ENCODE measurements at places on chromosomes 5 and 9. TPM values are rescaled to one million over a fixed set of nuclear protein-coding genes. Genes with fewer than 3 reads are reported as not detected.

DNA sequence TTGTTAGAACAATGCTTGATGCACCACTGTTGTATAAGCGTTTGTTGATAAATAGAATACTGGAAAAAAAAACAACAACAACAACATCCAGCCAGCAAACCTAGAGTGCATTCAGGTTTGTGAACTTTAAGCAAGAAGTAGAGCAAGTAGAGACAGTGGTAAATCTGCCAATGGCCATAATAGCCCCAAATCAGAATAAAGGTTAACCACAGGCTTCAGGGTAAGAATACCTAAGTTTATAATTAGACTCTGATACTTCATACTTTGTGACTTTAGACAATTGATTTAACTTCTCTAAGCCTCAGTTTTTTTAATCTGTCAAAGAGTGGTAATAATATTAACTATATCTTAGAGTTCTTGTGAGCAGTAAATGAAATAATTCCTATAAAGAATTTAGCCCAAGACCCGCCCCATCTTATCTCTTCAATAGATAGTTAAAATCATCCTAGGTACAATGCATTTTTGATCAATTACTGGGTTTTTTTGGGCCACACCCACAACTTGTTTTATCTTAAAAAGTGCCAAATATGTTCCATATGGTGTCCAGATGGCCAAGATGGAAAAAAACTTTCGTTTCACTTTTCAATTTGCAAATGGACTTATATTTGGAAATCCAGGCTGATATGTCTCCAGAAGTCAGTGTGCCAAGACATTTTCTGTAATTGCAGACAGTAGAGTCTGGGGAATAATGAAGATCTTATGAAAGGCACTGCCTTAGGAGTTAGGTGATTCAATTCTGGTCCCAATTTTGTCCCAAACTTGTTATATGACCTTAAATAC lies 24.5 kb upstream of the DPYSL3 start:
- no peak for DNase-seq

DNA sequence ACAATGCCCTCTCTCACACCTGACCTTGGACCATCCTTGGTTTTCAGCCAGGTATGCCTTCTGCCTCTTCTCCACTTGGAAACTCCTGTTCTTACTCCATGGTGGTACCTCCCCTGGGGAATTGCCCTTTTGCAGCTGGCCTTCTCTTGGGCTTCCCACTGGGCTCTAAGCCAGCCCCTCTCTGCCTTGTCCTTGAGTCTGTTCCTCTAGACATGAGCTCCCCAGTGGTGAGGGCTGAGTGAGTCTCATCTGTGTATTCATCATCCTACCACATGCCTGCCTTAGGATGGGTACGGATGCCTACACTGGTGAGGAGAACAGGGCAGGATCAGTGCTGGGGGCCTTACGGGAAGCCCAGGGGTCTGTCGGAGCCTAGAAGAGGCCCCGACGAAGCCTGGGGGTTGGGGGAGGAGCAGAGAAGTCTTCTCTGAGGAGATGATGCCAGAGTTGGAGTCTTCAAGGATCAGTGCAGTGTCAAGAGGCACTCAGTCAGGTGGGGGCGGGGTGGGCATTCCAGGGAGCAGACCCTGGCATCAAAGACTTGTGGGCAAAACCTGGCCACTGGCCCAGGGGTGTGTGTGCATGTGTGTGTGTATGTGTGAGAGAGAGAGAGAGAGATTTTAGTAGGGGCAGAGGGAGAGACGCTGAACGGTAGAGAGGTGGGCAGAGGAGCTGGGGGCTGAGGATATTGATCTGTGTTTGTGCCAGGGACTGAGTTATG lies 5.2 kb upstream of the CRB2 start:
- DNase-seq = no peak

- no peak for DNase-seq
Measured at GRCh38 chr5:1435369-1435768, 9.9 kb downstream of the SLC6A3 start.

DNA sequence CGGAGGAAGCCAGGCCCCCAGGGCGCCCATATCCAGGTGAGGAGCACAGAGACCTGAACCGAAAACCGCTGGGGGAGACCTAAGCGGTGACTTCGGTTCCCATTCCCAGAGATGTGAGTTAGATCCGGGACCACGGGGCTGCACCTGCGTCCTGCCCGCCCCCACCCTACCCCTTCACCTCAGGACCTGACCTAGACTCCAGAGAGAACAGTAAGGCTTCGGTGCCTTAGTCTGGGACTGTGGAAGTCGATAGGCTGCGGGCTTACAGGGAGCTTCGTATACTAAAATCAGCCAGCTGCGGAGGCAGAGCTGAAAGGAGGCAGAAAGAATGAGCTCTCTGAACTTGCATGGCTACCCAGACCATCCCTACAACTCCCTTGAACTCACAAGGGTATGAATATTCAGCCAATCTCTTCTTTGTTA lies 518 bp upstream of the FAM13B start:
- DNase-seq = no peak

DNA sequence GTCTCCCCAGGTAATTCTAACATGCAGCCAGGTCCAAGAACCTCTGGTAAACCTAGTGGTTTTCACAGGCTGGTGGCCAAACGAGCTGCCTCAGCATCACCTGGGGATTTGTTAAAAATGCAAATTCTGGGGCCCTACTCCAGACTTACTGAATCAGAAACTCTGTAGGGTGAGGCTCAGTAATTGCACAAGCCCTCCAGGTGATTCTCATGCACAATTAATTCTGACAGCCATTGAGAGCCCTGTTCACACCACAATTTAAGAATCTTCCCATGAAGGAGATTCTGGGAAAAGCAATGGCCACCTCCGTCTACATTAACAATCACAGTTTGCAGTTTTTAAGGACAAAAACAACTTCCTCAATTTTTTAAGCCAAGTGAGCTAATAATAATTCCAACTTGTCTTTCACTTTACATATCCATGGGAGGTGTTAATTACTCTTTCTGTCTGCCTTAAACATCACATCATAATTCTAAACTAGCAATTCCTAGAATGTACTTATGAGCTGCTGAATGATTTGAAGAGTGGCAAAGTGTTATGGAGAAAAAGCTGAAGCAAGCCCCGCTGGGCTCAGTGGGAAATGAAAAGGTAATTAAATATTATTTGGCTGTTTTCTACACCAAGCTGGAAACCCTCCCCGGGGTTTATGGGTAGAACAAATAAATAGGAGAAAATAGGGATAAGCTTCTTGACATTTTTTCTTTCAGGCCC lies 70.0 kb downstream of the GLDC start:
- no peak for DNase-seq

- no peak for DNase-seq
Measured at GRCh38 chr9:122121391-122121790, 28.3 kb upstream of the TTLL11 start.

DNA sequence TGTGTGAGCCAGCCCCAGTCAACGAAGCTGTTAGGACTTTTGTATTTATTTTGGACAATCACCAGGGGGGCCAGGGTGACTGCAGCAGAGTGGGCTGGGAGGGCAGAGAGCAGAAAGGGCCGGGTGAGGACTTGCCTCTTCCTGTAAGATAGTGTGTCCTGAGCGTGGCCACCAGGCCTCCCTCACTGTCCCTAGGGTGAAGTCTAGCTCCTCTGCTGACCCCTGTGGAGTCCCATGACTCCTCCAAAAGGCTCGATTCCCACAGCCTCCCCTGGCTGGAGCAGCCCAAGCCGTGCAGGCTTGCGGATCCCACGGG lies 147.8 kb downstream of the RXRA start:
- no peak for DNase-seq

DNA sequence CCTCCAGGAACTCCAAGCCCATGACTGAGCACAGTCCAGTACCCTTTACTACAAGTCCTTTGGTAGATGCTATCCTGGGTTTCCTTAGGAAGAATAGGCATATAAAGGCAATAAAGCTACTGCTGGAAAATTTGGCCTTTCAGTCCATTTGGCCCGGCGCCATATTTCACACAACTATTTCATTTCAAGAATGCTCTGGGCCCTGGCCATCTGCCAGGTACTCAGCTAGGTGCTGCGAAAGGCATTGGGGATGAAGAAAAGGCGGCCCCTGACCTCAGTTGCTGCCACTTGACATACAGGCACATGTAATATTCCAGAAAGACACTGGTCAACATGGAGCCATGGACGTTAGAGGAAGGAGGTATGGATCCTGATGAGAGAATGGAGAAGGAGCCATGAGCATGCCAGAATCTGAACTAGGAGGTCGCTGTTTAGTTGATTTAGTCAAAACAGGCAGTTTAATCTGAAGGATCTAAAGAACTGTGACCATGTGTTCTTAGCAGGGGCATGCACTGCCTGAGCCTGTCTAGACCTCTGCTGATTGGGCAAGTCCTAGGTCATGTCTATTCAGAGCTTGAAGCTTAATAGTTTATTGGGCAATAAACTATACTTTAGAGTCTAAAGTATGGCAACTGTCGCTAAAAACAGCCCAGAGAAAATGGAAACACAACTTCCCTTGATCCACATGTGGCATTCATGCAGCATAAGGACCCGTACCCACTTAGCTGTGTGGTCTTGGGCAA lies 149.3 kb downstream of the MELK start:
- no peak for DNase-seq

DNA sequence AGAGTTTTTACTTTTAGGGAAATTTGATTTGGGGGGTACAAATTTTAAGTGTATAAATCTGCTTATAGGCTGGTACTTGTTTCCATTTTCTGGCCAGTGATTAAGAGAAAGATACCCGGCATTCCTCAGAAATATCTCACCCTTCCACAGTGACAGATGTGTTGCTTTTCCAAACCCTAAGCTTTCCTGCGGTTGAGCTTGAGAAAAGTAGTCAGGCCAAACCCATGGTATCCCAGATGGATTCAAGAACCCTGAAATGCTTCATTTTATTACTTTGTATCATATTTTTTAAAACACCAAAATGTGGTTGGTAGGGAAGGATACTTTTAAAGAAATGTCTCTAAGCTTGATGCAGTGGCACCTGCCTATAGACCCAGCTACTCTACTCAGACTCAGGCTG lies 23.5 kb downstream of the SPTAN1 start:
- DNase-seq = no peak

DNA sequence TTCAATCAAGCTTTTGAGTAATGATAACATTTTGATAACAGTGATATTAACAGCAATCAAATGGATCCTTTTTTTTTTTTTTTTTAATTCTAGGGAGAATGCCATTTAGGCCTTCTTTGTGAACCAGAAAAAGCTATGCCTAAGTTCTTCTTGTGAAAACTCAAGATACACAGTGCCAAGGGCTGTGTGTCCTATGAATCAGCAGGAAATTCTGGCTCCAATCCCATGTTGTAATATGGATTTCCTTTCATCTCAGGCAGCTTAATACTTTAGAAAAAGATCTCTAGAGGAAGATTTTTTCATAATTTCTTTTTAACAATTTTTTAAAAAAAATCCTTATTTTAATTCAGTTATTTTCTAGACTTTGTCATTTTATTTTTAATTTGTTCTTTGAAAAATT lies 96.1 kb downstream of the NUDT12 start:
- no peak for DNase-seq

GRCh38 chr9:137303151-137303892 lies 1.3 kb upstream of the NRARP start:
- DNase-seq = no peak

DNA sequence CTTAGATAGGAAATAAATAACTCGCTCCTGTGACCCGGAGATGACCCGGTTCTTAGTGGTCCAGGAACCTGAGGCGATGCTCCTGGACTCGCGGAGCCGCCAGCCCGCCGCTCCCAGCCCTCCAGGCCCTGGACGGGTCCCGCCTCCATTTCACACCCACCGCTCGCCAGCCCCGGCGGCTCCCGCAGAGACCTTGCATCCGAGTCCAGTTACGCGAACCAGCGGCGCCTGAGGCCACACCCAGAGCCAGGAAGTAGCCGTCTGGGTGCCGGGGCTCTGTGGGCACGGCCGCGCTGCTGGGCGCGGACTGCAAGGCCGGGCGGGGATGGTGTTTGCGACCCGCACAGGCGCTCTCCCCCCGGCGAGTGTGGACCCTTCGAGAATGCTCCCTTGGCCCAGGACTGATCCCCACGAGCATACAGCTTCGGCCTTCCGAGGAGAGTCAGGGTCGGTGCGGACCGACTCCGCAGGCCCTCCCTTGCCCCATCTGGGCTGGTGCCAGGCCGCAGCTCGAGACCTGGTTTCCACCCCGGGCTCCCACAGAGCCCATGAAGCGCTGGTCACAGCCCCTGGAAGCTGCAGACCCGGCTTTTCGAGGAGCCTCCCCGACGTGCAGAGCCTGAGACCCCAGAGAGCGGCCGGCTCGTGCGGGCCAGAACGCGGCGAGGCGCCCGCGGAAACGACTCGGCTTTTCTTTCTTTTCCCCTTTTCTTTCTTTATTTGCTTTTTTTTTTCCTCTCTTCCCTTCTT lies 5.2 kb upstream of the BARX1 start:
- no peak for DNase-seq

- DNase-seq = no peak
Measured at GRCh38 chr5:118988866-118989180, 476 bp upstream of the DTWD2 start.

GRCh38 chr9:5551368-5552150 lies 41.2 kb downstream of the PDCD1LG2 start:
- DNase-seq = peak; percentile 27

- no peak for DNase-seq
Measured at GRCh38 chr5:118775790-118776499, 212.4 kb downstream of the DTWD2 start.

DNA sequence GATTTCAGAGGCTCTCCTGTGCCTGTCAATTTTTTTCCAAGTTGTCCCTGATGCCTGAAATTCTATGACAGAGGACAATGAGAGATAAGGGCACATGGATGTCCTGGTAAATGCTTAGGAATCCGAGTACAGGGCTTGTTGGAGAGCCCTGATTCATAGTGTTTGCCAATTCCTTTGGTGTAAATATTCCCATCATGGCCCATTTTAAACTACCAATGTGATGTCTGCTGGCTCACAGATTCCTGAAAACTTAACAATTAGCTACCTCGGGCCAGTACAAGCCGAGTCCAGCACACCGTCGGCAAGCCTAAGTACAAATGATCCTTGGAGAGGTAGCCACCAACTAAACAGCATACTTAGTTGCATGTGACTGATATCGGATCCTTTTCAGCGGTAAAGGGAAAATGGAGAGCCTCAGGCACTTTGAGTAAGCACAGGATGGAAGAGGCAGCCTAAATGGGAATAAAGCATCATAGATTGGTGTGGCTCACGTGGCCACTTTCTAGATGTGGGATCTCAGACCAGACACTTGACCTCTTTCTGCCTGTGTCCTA lies 3.6 kb downstream of the ITK start:
- no peak for DNase-seq

DNA sequence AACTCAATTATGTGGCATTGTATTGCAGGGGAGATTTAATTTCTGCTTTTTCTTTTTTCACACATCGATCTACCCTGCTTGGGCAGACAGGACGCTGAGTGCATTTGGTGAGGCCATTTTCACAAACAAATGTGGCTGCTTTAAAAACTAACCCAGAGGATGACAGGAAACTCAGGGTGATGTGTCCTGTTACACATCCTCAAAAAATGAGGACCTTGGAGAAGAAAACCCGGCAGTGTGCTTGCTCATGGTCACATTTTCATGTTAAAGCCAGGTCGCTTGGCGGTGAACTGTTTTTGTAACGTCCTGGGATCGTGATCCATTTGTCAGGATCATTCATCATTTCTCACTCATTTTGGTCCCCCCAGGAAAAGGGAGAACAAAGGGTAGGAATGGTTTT lies 478.3 kb upstream of the ADAMTS16 start:
- DNase-seq = no peak

- no peak for DNase-seq
Measured at GRCh38 chr5:116237917-116238500, 153.2 kb downstream of the COMMD10 start.

The DNAH5 gene
- 1.9 TPM for total RNA-seq

The PCDHAC1 gene
- 3.3 TPM for total RNA-seq

The AK3 gene
- total RNA-seq = 52.2 TPM

The PDE6A gene
- total RNA-seq = 0.10 TPM

The SH2D3C gene
- total RNA-seq = 9.4 TPM

The RANBP6 gene
- 73.5 TPM for total RNA-seq

The PRKAA1 gene
- total RNA-seq = 83.4 TPM

The ARHGAP26 gene
- 39.7 TPM for total RNA-seq

The TAF11L14 gene
- total RNA-seq = not detected

The GM2A gene
- 59.2 TPM for total RNA-seq
